OCI-M1 (cell line): ENCODE measurements at places on chromosomes 11 and 22.

DNA sequence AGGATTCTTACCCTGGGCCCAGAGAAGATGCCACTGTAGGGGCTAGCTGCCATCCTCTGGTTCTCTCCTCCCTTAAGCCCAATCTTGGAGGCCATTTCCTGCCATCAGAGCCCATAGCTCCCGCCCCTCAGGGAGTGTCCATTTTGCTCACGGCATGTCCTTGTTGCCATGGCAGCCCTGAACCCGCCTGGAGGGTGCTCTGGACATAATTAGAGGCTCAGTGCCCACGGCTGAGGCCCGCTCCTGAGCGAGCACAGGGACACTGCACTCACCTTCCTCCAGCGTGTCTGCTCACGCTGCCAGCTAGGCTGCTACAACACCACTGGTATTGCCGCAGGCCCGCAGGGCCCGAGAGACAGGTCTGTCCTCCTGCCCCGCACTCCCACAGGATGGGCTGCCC lies 11.1 kb upstream of the SUSD2 start:
- DNase-seq, result no peak

- no peak for DNase-seq
Observed at GRCh38 chr11:78812513-78813293, 238.0 kb upstream of the NARS2 start.

DNA sequence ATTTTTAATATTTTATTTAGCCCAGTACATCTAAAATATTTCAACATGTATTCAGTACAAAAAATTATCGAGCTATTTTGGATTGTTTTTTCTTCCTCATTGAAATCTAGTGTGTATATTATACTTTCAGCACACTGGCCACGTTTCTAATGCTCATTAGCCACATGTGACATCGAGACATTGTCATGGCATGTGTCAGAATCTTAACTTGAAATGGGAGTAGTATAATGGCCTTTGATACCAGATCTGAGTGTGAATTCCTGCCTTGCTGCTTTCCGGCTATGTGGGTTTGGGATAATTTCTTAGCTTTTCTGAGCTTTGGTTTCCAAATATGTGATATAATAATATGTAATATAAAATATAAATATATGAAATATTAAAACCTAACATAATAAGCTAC lies 54.3 kb downstream of the BCL2L13 start:
- no peak for DNase-seq

GRCh38 chr11:115942011-115942410 lies 437.8 kb upstream of the CADM1 start:
- no peak for DNase-seq

- no peak for DNase-seq
Observed at GRCh38 chr11:83285151-83285770, 906 bp downstream of the CCDC90B start.

- DNase-seq, result no peak
Observed at GRCh38 chr11:105368711-105369110, 229.1 kb upstream of the CARD18 start.

- no peak for DNase-seq
Observed at GRCh38 chr11:86606836-86607481, 65.5 kb downstream of the ME3 start.

GRCh38 chr22:19495562-19496323 lies 16.0 kb downstream of the CDC45 start:
- no peak for DNase-seq

DNA sequence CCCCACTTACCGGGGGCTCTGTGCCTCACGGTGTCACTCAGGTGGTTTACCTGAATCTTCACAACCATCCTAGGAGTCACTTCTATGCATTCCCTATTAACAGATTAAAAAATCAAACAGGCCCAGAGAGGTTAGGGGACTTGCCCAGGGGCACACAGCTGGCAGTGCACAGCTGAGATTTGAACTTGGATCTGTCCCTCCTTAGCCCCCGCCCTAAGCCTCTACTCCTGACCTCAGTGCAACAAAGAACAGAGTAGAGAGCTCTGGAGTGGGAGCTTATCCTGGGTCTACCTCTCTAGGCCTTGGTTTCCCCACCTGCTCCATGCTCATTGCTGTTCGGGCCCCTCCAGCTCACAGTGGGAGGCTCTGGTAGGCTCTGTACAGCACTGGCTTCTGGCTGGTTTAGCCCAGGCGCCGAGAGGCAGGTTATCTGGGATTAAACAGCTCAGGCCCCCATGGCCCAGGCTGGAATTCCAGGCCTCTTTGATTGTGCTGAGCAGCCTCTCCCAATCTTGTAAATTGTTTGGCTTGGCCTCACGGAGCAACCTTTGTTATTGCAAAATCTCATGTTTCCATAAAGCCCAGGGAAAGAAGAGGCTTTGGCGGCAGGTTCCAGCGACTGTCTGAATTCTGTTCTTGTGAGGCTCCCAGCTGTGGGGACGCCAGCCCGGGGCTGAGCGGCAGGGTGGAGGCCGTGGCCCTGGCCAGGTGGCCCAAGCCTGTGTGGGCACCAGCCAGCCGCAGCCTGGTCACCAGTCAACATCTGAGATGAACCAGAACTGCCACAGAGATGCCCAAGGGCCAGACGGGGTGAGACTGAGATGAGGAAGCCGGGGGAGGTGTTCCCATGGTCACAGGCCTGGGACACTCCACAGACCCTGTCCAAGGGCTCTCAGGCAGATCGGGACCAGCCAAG lies 28.9 kb upstream of the SHISAL1 start:
- DNase-seq, result no peak

DNA sequence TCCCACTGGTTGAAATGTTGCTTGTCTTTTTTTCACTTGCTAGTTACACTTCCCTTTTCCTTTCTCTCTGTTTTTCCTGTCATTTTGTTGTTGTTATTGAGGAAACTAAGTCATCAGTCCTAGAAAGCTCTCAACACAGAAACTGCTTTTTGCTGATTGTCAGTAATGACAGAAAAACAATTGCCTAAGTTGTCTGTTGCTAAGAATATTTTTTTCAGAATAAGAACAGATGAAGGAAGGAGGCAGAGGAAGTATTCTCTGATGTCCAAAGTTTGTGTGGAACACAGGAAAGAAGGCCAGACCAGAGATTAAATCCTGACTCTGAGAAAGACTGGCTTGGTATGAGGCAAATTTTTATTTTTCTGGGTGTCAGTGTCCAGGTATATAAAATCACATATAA lies 163.3 kb downstream of the CASP12 start:
- DNase-seq, result no peak

- DNase-seq, result no peak
Observed at GRCh38 chr11:15539645-15540044, 424.9 kb downstream of the INSC start.

- DNase-seq, result no peak
Observed at GRCh38 chr11:48079596-48079995, 99.2 kb downstream of the PTPRJ start.

DNA sequence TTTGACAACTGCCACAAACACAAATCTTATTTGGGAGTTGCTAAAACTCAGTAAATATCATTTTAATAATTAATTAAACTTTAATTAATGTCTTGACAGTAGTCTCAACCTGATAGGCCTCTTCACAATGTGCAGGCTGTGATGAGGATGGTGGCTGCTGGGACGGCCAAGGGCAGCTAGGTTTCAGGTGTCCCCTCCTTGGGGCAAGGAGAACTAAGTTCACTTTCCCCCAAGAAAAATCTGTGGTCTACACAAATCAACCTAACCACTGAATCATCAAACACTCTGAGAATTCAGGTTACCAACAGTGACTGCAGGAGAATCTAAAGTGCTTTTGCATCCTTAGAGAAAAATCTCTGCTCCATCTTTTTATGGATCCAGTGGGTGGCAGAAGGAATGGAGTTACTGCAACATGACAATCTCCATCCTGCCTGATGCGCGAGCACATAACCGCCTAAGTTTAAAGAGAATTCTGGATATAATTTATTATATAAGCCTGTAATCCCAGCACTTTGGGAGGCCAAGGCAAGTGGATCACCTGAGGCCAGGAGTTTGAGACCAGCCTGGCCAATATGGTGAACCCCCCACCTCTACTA lies 289.7 kb downstream of the KIRREL3 start:
- no peak for DNase-seq

GRCh38 chr22:40525250-40525884 lies 111.2 kb downstream of the MRTFA start:
- DNase-seq, result peak; percentile 78

DNA sequence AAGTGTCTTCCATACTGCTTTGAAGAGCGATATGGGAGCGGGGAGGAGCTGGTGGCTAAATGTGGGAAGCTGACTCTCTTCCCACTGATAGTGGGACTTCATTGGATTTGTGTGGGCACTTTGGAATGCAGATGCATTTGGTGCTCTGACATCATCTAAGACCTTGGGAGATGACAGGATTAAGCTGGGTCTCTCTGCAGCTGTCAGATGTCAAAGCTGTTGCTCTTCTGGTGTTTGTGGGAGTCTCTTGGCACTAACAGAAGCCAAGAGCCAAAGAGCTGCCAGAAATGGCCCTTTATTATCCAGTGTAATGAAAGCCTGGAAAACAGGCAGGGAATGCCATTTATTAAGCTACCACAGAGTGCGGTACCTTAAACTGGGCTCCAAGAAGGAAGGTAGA lies 20.6 kb downstream of the GRAMD1B start:
- DNase-seq, result no peak

GRCh38 chr11:37689951-37690350 lies 1091.9 kb upstream of the RAG2 start:
- no peak for DNase-seq

DNA sequence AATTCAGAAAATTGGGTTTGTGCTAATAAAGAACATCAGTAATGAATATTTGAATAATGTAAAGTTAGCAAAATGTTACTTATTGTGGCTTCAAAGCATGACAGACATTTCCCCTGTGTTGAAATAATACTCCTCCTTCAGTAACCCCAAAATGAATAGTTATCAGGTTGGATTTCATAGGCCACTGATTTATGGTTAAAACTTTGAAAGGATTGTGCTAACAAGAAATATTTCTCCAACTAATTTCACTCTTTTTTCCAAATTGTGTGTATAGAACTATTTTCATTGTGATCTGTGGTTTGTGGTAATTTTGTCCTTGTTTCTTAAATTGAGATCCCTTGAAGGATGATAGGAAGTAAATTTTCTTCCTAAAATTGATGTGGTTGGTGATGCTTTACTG lies 7.9 kb downstream of the DDX10 start:
- no peak for DNase-seq
